ENCODE measurements at places on chromosomes 3 and 15. TPM values are rescaled to one million over a fixed set of nuclear protein-coding genes. Genes with fewer than 3 reads are reported as not detected.
A peak's percentile ranks its signal among the peaks of the same experiment; 100 is the strongest.

GRCh38 chr15:101807345-101807945 is 4.1 kb downstream of the OR4F6 start:
- no peak overlapping the region for H3K27ac ChIP-seq
- no peaks in the 10 kb centered on the region for H3K36me3 ChIP-seq
- H3K4me1 ChIP-seq: no peaks in the 10 kb centered on the region
- no peak for DNase-seq
- no peaks in the 10 kb centered on the region for H3K27me3 ChIP-seq
- no peak overlapping the region for H3K4me3 ChIP-seq

- H3K27ac ChIP-seq: no peak overlapping the region
- no peaks in the 10 kb centered on the region for H3K4me1 ChIP-seq
- H3K4me3 ChIP-seq: no peak overlapping the region
- H3K36me3 ChIP-seq: no peaks in the 10 kb centered on the region
- H3K27me3 ChIP-seq: no peaks in the 10 kb centered on the region
Observed at GRCh38 chr15:92451225-92451825, 57.6 kb downstream of the ST8SIA2 start.

- no peaks in the 10 kb centered on the region for H3K4me1 ChIP-seq
- H3K36me3 ChIP-seq: no peaks in the 10 kb centered on the region
- H3K27me3 ChIP-seq: no peaks in the 10 kb centered on the region
- no peak overlapping the region for H3K27ac ChIP-seq
Observed at GRCh38 chr3:18529631-18530030, 104.5 kb upstream of the SATB1 start.

DNA sequence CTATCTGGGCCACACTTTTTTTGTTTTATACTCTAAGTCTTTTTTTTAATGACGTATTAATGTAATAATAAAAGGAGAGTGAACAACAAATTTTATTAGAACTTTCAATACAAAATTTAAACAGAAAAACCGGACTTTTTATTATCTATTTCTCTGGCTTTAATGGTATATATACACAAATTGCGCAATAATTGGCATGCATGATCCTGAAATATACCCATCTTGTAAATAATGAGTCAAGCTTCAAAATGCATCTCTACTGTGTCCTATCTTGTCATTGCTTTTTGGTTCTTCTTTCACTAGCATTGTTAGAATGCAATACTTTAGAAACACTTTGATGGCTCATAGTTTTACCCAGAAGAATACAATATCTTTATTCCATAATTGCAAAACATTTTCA is 963.6 kb downstream of the CADM2 start:
- no peaks in the 10 kb centered on the region for H3K36me3 ChIP-seq
- H3K4me3 ChIP-seq: no peak overlapping the region
- no peaks in the 10 kb centered on the region for H3K4me1 ChIP-seq

DNA sequence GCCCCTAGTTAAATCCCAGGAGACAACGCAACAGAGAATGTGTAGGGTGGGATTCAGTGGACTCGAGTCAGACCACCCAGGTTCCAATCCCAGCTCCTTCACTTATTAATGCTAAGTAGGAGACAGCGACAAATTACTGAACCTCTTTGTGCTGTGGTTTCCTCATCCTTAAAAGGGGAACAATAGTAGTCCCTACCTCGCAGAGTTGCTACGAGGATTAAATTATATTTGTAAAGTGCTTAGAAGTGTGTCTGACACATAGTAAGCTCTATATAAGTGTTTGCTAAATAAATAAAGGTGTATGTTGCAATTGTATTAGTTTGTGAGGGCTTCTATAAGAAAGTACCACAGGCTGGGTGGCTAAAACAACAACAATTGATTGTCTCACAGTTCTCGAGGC is 58.0 kb upstream of the PPARG start:
- DNase-seq: no peak
- H3K4me3 ChIP-seq: no peak overlapping the region
- peaks cover 24% of the 10 kb centered on the region for H3K4me1 ChIP-seq
- no peaks in the 10 kb centered on the region for H3K27me3 ChIP-seq
- H3K27ac ChIP-seq: no peak overlapping the region

GRCh38 chr3:152232679-152233078 is 36.0 kb upstream of the MBNL1 start:
- H3K4me1 ChIP-seq: no peaks in the 10 kb centered on the region
- H3K27ac ChIP-seq: no peak overlapping the region
- DNase-seq: no peak
- H3K27me3 ChIP-seq: no peaks in the 10 kb centered on the region
- no peak overlapping the region for H3K4me3 ChIP-seq

DNA sequence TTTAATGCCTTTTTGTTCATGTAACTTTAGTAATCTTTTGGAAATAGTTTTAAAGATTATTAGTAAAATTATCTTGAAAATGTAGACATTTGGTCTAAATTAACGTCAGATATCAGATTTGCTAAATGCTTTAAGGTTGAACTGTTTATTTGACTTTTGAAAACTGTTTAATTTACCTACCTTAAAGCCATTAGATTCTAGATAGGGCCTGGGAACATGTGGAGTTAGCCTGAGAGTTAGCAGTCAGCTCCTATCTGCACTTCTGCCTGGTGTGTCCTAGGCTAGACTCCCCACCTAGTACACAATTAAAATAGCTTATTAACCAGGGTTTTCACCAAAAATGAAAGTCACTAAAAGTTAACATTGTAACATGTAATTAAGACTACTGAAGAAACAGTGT is 53.7 kb upstream of the CFAP20DC start:
- no peaks in the 10 kb centered on the region for H3K27me3 ChIP-seq
- no peaks in the 10 kb centered on the region for H3K4me1 ChIP-seq

DNA sequence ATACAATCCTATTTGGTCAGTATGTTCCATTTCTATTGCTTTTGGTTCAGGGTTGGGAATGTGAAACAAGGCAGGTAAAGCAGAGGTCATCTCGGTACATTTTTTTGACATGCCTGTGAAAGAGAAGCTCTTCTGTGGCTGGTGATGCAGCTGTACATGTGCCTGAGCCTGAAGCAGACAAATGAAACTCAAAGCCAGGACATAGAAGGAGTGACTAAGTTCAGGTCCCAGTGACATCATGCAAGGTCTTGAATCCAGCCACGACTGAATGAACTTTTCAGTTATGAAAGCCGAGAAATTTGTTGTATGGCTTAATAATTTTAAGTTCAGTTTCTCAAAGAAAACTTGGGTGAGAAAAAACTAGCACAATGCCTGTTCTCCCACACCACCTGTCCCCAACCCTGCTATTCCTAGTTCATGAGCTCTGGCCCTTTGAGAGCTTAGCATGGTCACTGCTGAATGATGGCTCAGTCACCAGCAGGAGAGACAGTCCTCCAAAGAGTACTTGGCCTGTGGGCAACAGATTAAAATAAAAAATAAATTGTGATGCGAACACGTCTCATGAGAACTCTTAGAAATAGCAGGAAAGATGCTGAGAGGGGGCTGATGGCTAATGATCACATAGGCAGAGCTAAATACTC is 600.2 kb upstream of the GRM7 start:
- H3K4me3 ChIP-seq: no peak overlapping the region
- no peak for DNase-seq
- no peak overlapping the region for H3K27ac ChIP-seq
- H3K4me1 ChIP-seq: no peaks in the 10 kb centered on the region

DNA sequence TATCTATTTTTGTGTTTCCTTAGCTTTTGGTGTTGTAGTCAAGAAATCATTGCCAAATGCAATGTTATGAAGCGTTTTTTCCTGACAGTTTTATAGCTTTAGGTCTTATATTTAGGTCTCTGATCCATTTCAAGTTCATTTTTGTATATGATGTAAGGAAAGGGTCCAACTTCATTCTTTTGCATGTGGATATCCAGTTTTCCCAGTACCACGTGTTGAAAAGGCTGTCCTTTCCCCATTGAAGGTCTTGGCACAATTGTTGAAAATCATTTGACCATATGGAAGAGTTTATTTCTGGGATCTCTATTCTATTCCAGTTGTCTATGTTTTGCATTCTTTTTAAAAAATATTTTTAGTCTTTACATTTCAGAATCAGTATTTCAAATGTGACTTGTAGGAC is 14.6 kb upstream of the SNRPN start:
- H3K27ac ChIP-seq: no peak overlapping the region
- H3K27me3 ChIP-seq: no peaks in the 10 kb centered on the region
- DNase-seq: no peak
- no peaks in the 10 kb centered on the region for H3K4me1 ChIP-seq
- H3K4me3 ChIP-seq: no peak overlapping the region

GRCh38 chr3:155154255-155154654 is 74.1 kb downstream of the MME start:
- no peaks in the 10 kb centered on the region for H3K36me3 ChIP-seq
- H3K27ac ChIP-seq: peak overlapping the region; percentile 50
- no peaks in the 10 kb centered on the region for H3K4me1 ChIP-seq
- H3K4me3 ChIP-seq: no peak overlapping the region
- no peaks in the 10 kb centered on the region for H3K27me3 ChIP-seq

DNA sequence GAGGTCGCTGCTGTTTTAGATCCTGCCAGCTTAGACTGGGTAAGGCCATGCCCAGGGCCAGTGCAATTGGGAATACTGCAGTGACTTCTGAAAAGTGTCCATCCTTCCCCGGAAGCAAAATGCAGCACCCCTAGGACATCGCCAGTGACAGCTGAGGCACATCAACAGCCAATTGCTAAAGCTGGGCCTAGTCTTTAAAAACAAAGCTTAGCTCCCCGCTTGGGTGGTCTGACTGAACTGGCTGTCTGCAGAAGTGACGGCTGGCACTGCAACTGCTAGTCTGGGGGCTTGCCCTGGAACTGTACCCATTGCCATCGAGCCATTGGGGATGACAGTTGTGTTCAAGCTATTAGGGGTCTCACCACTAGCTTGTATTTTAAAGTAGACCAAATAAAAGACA is 4.3 kb downstream of the LYSMD4 start:
- H3K4me1 ChIP-seq: no peaks in the 10 kb centered on the region
- H3K36me3 ChIP-seq: no peaks in the 10 kb centered on the region
- H3K27ac ChIP-seq: no peak overlapping the region
- H3K27me3 ChIP-seq: no peaks in the 10 kb centered on the region

GRCh38 chr3:125236331-125236903 is 23.9 kb upstream of the SLC12A8 start:
- peaks cover 23% of the 10 kb centered on the region for H3K36me3 ChIP-seq
- H3K27me3 ChIP-seq: no peaks in the 10 kb centered on the region
- no peak overlapping the region for H3K27ac ChIP-seq
- no peak for DNase-seq
- no peaks in the 10 kb centered on the region for H3K4me1 ChIP-seq

DNA sequence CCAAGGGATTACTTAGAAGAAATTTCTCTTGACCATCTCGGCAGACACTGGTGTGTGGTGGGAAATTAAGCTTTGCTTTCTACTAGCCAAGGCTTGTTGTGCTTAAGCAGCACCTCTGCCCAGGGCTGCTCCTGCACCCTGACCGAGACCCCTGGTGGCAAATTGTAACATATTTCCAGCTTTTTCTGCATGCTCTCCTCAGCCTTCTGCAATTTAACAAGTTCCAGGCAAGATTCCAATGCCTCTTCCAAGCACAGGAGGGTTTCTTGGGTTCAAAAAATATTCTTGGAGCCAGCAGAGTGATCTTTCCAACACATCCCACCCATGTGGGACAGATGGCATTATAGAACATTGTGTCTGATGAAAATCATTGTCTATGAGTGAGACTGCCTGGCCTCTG is 210.5 kb downstream of the CLSTN2 start:
- no peak overlapping the region for H3K4me3 ChIP-seq
- H3K4me1 ChIP-seq: no peaks in the 10 kb centered on the region
- DNase-seq: no peak
- no peaks in the 10 kb centered on the region for H3K27me3 ChIP-seq

DNA sequence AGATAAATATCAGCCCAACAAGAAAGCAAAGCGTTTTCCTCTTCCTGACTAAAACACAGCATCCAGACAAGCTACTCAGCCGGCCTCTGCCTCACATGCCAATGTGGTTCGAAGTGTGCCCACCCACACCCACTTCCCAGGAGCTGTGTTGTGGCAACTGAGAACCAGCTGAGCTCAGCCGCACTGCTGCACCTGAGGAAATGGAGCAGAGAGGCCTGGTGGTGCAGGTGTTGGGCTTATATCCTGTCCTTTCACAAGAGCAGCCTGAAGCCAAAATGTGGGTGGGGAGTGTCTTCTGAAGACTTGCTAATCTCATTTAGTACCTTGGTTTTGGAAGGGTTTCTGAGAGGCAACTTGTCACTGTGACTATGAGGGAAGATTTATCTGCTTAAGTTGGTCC is 23.0 kb upstream of the RETNLB start:
- no peak overlapping the region for H3K4me3 ChIP-seq
- no peaks in the 10 kb centered on the region for H3K36me3 ChIP-seq
- H3K4me1 ChIP-seq: no peaks in the 10 kb centered on the region
- peak; percentile 23 for DNase-seq
- H3K27ac ChIP-seq: no peak overlapping the region
- H3K27me3 ChIP-seq: no peaks in the 10 kb centered on the region

DNA sequence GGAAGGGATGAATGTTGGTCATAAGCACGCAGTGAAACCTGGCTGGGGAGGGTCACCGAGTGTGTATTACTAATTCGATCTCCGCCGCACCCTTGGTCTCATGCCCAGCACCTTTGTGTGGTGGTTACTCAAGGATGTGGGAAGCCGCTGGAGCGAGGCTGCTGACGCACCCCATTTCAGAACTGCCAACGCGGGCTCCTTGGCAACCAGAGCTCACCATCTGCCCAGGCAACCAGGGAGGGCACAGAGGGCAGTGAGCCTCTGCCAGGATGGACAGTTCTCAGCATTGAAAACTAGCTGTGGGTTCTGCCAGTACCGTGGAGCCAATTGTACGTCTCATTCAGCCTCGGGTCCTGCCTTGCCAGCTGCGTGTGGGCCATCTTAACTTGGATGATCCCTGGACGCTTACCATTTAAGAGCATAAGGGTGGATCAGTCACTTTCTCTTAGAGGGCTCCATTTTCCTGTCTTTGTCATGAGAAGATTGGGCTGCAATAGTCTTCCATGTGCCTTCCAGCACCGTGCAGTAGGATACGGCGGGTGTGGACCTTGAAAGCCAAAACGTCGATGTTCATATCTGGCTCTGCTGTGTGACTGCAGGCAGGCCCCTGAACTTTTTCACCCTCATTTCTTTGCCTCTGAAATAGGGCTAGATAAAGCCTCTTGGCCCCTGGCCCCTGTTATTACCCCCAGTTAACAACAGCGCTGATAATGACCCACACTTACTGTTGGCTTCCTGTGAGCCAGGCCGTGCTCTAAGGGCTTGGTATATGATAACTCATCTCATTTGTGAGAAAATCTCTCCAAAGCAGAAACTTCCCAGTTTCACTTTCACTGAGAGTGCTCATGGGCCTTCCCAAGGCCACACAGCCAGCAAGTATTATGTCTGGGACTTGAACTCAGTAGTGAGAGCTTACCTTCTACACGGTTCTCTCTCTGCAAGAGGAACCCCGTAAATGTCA is 238.8 kb downstream of the OPA1 start:
- no peaks in the 10 kb centered on the region for H3K36me3 ChIP-seq
- H3K27me3 ChIP-seq: no peaks in the 10 kb centered on the region
- no peak overlapping the region for H3K27ac ChIP-seq
- DNase-seq: no peak
- H3K4me1 ChIP-seq: no peaks in the 10 kb centered on the region

- no peaks in the 10 kb centered on the region for H3K4me1 ChIP-seq
- H3K27ac ChIP-seq: no peak overlapping the region
- H3K36me3 ChIP-seq: no peaks in the 10 kb centered on the region
- H3K4me3 ChIP-seq: no peak overlapping the region
Observed at GRCh38 chr3:18222686-18223085, 202.5 kb downstream of the SATB1 start.

TRPM1 gene
- total RNA-seq: not detected

SLC9C1 gene
- total RNA-seq: 1.7 TPM

SGO1 gene
- 9.9 TPM for total RNA-seq

LRRC3B gene
- not detected for total RNA-seq

ARHGEF3 gene
- total RNA-seq: 40.4 TPM

SCN11A gene
- total RNA-seq: 0.67 TPM

PPP2R3A gene
- total RNA-seq: 27.1 TPM

TMEM158 gene
- total RNA-seq: 1.6 TPM

ST8SIA2 gene
- not detected for total RNA-seq

All from Peyer's patch (tissue), 4 donors.